Amniotic epithelial cell (primary cell): ENCODE measurements at places on chromosomes 5 and 9.

DNA sequence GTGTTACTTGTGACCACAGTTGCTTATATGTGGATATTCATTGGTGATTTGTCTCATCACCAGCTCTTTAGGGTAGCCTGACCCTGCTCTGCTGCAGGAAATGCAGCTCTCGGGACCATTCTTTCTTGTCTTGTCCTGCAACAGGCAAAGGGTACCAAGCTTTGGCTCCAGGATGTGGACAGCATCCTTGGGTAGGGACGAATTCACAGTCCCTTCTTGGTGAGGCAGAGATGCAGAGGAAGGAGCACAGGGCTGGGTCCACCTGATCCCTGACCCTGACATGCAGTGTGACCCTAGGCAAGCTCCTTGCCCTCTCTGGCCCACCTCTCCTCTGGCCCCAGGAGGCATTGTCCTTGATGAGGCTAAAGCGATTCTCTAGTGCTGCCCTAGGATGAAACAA lies 37.0 kb upstream of the SYNPO start:
- DNase-seq = no peak

DNA sequence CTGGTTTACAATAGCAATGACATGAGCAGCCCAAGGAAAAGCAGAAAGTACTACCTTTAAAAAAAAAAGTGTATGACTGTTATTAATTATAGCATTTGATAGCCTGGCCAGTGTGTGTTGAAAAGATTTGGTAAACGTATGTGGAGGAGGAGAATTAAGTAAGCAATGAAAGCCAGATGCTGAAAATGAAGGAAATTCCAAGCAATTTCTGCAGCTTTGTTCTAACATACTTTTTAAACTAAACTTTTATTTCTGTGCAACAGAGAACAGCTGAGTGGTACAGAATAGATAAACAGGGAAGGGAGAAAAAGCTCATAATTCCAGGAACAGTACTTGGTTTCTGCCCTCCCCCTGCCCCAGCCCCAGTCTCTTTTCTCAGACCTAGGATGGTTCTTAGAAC lies 252.6 kb downstream of the ADAMTSL1 start:
- peak; percentile 42 for DNase-seq

DNA sequence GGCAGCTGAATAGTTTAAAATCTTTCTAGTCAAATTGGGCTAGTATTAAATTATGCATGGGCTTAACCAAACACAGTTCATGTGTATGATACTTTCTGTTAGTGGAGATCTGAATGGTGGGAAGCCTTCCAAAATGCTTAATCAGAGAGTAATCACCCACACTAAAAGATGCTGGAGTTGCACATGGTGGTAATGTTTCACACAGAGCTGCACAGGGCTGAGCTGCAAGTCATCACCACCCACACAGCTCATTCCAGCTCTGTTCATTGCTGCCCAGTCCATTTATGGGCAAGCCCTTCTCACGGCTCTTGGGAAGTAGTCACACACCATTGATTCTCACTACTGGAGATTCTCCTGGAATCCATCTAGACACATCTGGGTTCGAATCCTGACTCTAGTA lies 351.5 kb upstream of the KCNN2 start:
- peak; percentile 63 for DNase-seq

DNA sequence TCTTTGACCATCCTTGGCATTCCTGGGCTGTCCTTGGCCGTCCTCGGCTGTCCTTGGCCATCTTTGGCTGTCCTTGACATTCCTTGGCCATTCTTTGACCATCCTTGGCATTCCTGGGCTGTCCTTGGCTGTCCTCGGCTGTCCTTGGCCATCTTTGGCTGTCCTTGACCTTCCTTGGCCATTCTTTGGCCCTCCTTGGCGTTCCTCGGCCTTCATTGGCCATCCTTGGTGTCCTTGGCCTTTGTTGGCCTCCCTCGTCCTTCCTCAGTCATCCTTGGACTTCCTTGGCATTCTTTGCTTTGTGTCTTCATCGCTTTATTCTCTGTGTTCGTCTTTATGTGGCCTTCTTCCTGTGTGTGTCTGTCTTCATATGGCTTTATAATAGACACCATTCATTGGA lies 20.7 kb downstream of the NDUFS6 start:
- no peak for DNase-seq

DNA sequence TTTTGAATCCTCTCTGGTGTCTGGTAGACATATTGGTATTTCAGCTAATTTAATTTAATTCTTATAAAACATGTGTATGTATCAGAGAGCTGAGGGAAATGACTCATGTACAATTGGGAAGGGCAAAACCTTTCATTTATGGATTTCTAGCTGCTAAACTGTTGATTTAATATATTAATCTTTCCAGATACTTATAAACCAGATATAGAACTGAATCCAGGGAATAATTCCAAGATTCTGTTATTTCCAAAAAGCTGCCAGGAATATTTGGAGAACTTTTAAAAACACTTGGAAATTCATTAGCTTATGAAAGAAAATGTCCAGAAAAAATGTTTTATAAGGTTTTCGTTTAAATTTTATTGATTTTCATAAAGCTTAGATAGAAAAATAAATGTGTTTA lies 295.5 kb downstream of the YTHDC2 start:
- no peak for DNase-seq

GRCh38 chr9:6449645-6450044 lies 36.6 kb downstream of the UHRF2 start:
- DNase-seq = peak; percentile 51

DNA sequence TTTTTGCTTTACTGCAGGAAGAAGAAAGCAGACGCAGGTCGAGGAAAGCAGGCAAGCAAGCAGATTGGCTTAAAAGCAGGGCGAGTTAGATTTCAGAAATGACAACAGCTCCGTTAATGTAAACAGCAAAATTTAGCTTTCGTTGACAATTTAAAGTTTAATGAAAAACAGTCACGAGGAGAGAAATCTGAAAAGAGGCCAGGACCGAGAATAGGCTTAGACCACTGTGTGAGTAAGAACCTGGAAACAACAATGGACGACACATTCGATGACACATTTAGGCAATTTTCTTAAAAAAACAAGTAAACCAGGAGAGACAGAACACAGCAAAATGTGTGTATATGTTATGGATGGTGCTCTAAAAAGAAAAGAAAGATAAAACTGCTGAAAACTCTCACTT lies 155.3 kb downstream of the ISOC1 start:
- peak; percentile 0 for DNase-seq

- no peak for DNase-seq
Observed at GRCh38 chr5:149028984-149029383, 33.9 kb downstream of the SH3TC2 start.

- peak; percentile 75 for DNase-seq
Observed at GRCh38 chr9:72856972-72857623, 95.8 kb downstream of the ALDH1A1 start.

- DNase-seq = no peak
Observed at GRCh38 chr9:32926911-32927310, 74.5 kb downstream of the APTX start.

DNA sequence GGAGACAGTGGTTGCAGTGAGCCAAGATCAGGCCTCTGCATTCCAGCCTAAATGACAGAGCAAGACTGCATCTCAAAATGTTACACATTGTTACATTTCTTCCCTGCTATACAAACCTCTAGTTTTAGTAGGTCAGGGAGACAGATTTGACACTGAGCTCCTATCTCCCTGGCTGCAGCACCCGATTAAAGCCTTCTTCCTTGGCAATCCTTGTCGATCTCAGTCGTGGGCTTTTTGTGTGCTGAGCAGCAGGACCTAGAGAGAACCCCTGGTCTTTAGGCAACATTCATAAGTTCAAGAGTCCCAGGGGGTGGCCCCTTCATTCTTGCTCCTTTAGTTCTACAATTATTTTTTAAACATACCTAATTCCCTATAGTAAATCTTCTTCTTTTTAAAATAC lies 13.0 kb downstream of the SERINC5 start:
- no peak for DNase-seq

DNA sequence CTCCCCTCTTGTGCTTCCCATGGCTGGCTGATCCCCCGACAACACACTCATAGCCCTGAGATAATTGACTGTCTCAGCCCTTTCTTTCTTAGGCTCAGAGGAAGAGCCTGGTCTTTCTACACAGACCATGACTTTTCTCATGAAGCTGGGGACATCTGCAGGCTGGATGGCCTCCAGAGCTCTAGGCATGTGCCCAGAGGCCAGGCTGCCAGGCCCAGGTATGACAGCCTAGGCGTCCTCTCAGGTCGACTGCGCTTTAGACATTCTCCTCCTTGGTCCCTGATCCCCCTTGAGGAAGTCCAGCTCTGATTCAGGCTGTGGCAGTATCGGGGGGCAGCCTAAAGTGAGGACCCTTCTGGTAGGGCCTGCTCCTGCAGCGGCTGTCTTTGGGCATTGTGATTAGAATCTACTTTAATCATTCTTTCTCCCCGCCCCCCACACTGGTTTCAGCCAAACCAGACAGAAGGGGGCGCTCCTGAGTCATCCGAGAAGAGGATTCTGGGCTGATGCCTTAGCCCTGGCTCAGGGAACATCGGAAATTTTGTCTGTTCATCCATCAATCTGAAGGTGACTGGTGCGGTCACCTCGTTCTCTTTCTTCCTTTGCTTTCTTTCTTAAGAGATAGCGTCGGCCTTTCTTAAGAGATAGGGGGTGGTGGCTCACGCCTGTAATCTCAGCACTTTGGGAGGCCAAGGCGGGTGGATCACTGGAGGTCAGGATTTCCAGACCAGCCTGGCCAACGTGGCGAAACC lies 66.5 kb upstream of the HSPA9 start:
- peak; percentile 65 for DNase-seq

DNA sequence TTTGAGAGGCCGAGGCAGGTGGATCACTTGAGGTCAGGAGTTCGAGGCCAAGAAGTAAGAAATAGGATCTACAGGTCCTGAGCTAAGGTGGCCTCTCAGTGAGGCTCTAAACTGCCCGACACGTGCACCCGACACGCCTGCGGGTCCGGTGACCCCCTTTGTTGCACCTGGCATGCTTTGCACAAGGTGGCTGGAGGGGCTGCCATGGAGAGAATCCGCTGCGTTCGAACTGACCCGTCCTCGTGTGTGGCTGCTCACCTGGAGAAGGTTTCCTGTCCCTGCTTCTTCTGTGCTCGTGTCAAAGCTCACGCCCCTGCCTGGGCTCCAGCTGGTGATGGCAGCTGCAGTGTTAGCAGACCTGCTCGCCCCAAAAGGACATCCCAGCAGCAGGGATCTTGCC lies 5.7 kb upstream of the OLFM1 start:
- no peak for DNase-seq

GRCh38 chr9:21982861-21983560 lies 11.2 kb downstream of the CDKN2A start:
- no peak for DNase-seq

DNA sequence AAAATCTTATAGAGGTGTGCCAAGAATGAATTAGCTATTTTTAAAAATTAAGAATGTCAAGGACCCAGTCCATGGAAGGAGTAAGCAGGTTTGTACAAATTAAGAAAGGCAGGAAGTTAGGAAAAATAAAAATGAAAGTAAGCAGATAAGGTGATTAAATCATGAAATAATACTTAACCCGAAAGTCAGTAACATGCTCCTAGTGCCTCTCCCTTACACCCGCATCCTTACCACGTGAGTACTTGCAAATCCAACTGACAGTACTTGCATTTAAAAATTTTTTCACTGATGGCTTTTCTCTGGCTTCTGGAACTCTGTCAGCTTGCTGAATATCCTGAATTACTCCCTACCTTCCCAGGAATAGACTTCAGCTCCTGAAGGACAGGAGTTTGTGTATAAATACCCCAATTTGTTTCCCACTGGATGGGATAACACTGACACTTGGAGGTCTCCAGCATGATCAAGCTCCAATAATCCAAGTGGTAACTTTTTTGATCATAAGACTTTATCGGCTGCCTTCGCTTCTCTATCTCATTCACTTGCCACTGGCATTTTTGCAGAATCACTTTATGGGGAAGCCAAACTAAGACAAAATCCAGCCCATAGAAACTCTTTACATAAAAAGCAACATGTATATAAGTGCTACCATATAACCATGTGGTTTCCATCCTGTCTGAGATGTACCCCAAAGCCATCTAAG lies 41.6 kb upstream of the RICTOR start:
- no peak for DNase-seq

DNA sequence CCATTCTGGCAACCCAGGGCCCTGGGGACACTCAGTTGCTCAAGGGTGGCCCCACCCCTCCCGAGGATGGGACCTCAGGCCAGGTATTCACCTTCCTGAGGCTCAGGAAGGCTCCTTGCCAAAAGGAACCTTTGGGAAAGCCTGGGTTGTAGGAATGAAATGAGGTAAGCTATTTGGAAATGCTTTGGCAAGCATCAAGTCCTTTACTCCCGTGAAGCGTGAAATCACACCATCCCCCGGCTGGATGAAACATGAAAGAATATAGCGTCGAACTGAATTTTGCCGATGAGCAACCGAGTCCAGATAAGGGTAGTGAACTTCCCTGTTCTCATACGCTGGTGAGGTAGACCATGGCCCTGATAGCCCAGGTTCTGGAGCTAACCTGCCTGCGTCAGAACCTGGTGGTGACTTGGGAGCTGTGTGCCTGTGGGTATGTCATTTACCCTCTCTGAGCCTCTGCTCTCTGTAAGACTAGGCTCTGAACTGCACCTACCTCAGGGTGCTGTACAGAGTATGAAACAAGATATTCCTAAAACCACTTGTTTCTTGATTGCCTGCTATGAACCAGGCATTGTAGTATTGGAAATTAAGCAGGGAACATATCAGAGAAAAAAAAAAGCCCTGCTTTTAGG lies 105.3 kb upstream of the BOD1 start:
- DNase-seq = no peak

- peak; percentile 17 for DNase-seq
Observed at GRCh38 chr5:131745703-131746102, 51.1 kb downstream of the FNIP1 start.

DNA sequence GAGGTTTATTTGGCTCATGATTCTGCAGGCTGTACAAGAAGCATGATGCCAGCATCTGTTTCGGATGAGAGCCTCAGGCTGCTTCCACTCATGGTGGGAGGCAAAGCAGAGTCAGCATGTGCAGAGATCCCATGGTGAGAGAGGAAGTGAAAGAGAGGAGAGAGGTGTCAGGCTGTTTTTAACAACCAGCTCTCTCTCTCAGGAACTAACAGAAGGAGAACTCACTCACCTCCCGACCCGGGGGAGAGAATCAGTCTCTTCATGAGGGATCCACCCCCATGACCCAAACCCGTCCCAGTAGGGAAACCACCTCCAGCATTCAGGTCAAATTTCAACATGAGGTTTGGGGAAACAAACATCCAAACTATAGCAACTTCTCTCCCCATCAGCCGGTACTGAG lies 187.7 kb downstream of the ENC1 start:
- no peak for DNase-seq

- peak; percentile 82 for DNase-seq
Observed at GRCh38 chr9:126809068-126809467, 4.2 kb downstream of the ZBTB43 start.

DNA sequence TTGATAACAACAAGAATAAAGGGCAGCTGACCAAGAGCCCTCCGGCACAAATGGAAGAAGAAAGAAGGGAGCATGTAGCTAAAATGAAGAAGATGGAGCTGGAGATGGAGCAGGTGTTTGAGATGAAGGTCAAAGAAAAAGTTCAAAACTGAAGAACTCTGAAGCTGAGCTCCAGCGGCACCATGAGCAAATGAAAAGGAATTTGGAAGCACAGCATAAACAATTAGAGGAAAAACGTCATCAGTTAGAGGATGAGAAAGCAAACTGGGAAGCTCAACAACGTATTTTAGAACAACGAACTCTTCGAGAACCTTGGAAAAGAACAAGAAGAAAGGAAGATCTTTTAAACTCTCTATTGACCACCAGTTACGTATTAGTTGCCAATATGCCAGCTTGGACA lies 100.9 kb downstream of the GABBR2 start:
- DNase-seq = peak; percentile 85

- DNase-seq = peak; percentile 21
Observed at GRCh38 chr5:121090822-121091221, 626.7 kb downstream of the PRR16 start.

- no peak for DNase-seq
Observed at GRCh38 chr9:107963246-107963645, 473.7 kb upstream of the KLF4 start.
